ENCODE measurements at places on chromosomes 11 and 22.

DNA sequence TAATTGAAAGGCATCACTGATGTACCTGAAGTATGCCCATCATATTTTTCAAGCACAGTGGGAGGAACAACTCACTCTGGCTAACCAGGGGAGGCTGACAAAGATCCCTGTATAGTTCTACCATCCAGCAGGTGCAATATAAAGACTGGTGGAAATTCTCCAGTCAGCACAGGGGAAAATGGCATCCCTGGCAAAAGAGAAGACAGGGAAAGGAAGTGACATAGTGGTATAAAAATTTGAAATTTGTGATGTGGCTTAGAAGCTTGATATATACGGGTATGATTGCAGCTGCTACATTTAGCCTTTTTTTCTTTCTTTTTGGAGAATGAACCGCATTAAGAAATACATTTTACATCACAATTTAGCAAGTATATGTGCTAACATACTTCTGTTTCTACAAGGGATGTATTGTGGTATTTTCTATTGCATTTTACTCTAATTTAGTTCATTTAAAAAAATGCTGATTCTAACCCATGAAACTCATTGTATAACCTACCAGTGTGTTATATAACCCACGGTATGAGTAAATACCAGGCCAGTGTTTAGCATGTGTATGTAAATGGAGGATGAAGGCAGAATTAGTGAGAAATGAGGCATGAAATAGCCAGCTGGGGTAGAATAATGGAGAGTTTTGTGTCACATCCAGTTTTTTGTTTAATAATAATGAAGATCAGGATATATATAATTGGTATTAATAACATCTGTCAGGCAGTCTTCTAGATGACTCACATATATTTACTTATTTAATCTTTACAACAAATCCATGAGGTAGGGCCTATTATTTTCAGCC is 186.1 kb downstream of the ARHGAP42 start:
- H3K4me1 ChIP-seq, result no peaks in the 10 kb centered on the region
- H3K27ac ChIP-seq, result no peak overlapping the region
- DNase-seq, result no peak
- no peaks in the 10 kb centered on the region for H3K27me3 ChIP-seq
- H3K4me3 ChIP-seq, result no peak overlapping the region

DNA sequence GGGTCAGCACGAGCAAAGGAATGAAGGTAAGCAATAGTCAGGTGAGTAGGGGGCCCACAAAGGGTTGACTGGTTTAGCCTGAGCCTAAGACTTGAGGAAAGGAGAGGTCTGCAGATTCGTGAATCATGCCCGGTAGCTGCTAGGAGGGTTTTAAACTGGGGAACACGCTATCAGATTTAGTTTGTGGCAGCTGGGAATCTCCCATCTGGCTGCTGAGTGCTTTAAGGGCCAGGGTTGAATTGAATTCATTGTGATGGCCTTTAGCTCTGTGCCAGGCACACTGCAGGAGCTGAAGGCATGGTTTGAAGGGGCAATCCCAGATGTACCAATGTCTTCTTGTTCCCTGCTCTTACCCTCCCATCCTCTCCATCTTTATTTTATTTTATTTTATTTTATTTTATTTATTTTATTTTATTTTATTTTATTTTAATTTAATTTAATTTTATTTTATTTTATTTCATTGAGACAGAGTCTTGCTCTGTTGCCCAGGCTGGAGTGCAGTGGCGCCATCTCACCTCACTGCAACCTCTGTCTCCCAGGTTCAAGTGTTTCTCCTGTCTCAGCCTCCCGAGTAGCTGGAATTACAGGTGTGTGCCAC is 1.9 kb upstream of the NECTIN1 start:
- no peaks in the 10 kb centered on the region for H3K36me3 ChIP-seq
- peaks cover 14% of the 10 kb centered on the region for H3K27me3 ChIP-seq
- peaks cover 18% of the 10 kb centered on the region for H3K4me1 ChIP-seq
- H3K27ac ChIP-seq, result no peak overlapping the region
- no peak overlapping the region for H3K4me3 ChIP-seq

GRCh38 chr22:48534395-48534958 is 1293.2 kb downstream of the BRD1 start:
- no peaks in the 10 kb centered on the region for H3K36me3 ChIP-seq
- no peak overlapping the region for H3K4me3 ChIP-seq
- no peak for DNase-seq
- no peaks in the 10 kb centered on the region for H3K27me3 ChIP-seq
- no peak overlapping the region for H3K27ac ChIP-seq

- no peaks in the 10 kb centered on the region for H3K4me1 ChIP-seq
- H3K4me3 ChIP-seq, result no peak overlapping the region
- no peaks in the 10 kb centered on the region for H3K36me3 ChIP-seq
- no peak for DNase-seq
- H3K27me3 ChIP-seq, result no peaks in the 10 kb centered on the region
- no peak overlapping the region for H3K27ac ChIP-seq
Observed at GRCh38 chr11:36352922-36353321, 56.8 kb downstream of the PRR5L start.

DNA sequence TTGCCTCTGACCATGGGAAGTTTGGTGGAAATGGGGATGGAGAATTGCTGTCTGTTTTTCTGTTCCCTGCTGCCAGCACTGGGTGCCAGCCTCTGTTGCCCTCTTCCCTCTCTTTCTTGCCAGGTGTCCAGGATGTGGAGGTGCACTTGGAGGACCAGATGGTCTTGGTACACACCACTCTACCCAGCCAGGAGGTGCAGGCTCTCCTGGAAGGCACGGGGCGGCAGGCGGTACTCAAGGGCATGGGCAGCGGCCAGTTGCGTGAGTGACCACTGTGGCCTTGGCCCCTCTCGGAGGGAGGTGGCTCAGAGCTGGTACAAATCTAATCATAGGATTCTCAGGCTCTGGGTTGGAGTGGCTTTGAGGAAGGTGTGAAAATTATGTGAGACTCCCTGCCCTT is 6.0 kb downstream of the CCS start:
- no peak overlapping the region for H3K27ac ChIP-seq
- H3K36me3 ChIP-seq, result no peaks in the 10 kb centered on the region
- H3K27me3 ChIP-seq, result no peaks in the 10 kb centered on the region
- H3K4me1 ChIP-seq, result peaks cover 16% of the 10 kb centered on the region

GRCh38 chr11:44427432-44427831 is 117.5 kb upstream of the ALX4 start:
- no peak overlapping the region for H3K4me3 ChIP-seq
- H3K27me3 ChIP-seq, result no peaks in the 10 kb centered on the region
- no peaks in the 10 kb centered on the region for H3K4me1 ChIP-seq

DNA sequence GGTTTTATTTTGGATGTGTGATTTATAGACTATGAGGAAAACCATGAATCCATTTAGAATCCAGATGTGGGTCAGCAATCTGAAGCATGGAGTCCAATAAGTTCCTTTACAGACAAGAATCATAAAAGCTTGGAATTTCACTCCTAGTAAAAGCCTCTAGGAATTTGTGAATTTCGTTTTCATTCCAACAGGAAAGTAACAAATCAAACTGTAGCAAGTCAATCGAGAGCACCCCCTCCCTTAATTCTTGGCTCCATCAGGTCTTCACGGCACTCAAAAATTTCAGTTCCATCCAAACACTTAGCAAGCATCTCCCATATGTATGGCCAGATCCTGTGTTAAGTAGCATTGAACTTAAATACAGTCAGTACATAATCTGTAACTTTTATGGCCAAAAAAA is 143.6 kb upstream of the POU2AF2 start:
- no peak overlapping the region for H3K4me3 ChIP-seq
- DNase-seq, result no peak
- no peaks in the 10 kb centered on the region for H3K36me3 ChIP-seq

- H3K4me3 ChIP-seq, result no peak overlapping the region
- H3K36me3 ChIP-seq, result no peaks in the 10 kb centered on the region
- H3K27me3 ChIP-seq, result no peaks in the 10 kb centered on the region
Observed at GRCh38 chr11:10117709-10118351, 176.2 kb downstream of the SBF2 start.

GRCh38 chr11:81707881-81708280 is 1025.8 kb downstream of the FAM181B start:
- DNase-seq, result no peak
- no peak overlapping the region for H3K27ac ChIP-seq
- no peaks in the 10 kb centered on the region for H3K4me1 ChIP-seq
- H3K36me3 ChIP-seq, result no peaks in the 10 kb centered on the region
- no peak overlapping the region for H3K4me3 ChIP-seq

DNA sequence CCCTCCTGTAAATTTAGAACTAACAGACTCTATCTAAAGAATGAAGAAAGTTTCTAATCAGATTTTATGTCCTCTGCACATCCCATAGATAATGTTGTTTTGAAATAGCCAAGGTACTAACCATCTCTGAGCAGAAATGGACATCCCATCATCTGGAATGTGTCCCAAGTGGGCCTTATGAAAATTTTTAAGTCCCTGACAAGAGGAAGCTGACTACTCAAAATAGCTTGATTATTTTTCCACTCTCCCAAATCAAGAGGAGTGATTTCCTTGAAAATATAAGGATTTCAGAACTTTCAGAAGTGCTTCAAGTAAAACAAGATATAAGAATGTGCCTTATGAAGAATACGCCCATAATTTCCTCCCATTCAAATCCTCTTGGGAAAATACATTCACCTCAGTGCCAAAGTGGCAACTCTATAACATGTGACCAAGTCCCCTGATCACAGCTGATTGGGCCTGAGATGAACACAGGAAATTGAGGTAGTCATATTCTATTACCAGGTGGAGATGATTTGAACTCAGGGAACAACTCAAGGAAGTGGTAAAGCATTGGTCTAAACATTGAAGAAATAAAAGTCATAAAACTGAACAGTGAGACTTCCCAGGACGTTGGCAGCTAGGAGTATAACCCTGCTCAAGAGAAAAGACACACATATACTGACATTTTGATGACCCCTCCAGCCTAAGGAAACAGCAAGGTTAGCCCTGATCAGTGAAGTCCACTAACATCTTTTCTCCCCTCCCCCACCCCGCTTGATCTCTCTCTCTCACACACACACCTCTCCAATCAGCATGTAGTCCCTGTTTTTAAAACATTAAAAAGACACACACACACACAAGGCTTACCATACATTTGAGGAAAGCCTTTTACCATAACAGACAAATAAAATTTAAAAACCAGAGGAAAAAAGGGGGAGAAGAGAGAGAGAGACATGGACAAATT is 70.8 kb upstream of the TEAD1 start:
- no peaks in the 10 kb centered on the region for H3K36me3 ChIP-seq
- no peak for DNase-seq
- no peak overlapping the region for H3K4me3 ChIP-seq
- no peaks in the 10 kb centered on the region for H3K4me1 ChIP-seq

DNA sequence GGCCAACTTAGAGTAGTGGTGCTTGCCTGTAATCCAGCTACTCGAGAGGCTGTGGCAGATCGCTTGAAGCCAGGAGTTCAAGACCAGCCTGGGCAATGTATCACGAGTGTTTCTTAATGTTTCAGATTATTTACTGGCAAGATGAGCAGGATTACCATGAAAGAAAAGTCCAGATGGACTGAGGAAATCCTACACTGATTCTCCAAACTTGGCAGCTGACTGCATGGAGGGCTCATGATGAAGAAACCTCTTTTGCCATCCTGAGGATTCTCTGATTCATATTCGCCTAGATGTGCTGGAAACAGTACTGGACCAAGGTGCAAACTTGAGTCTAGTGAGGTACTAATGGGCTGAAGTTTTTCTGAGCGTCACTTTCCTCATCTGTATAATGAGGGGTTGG is 2.8 kb upstream of the SIDT2 start:
- H3K27ac ChIP-seq, result no peak overlapping the region
- peaks cover 51% of the 10 kb centered on the region for H3K4me1 ChIP-seq
- DNase-seq, result no peak
- no peak overlapping the region for H3K4me3 ChIP-seq
- H3K36me3 ChIP-seq, result no peaks in the 10 kb centered on the region

- H3K36me3 ChIP-seq, result no peaks in the 10 kb centered on the region
- peaks cover 12% of the 10 kb centered on the region for H3K4me1 ChIP-seq
- DNase-seq, result no peak
- H3K4me3 ChIP-seq, result no peak overlapping the region
Observed at GRCh38 chr22:21985214-21985613, 2.6 kb upstream of the TOP3B start.

- no peak for DNase-seq
- H3K36me3 ChIP-seq, result no peaks in the 10 kb centered on the region
- no peak overlapping the region for H3K27ac ChIP-seq
- H3K27me3 ChIP-seq, result no peaks in the 10 kb centered on the region
- no peaks in the 10 kb centered on the region for H3K4me1 ChIP-seq
Observed at GRCh38 chr11:2213890-2214526, 42.4 kb upstream of the TH start.

- H3K27me3 ChIP-seq, result peaks cover 10% of the 10 kb centered on the region
- H3K4me3 ChIP-seq, result no peak overlapping the region
- no peak for DNase-seq
- no peak overlapping the region for H3K27ac ChIP-seq
- H3K4me1 ChIP-seq, result no peaks in the 10 kb centered on the region
Observed at GRCh38 chr22:38853196-38853651, 9.4 kb upstream of the NPTXR start.

DNA sequence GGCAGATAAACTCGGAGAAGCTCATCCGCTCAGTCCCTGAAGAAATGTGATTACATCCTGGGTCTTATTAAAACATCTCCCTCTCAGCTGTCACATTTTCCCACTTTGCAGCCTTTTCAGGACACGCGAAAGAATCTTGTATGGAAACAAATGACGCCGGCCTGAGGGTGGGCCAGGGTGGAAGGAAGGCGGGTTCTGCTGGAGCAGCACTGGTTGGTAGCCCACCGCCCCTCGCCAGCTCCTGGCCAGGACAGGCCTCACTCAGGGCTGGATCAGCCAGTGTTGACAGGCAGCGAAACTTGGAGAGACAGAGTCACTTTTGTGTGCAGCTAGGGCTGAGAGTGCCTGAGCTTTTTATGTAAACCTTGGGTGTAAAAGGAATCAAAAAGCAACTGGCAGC is 371.8 kb downstream of the TBC1D22A start:
- no peak overlapping the region for H3K27ac ChIP-seq
- DNase-seq, result no peak
- no peak overlapping the region for H3K4me3 ChIP-seq
- no peaks in the 10 kb centered on the region for H3K27me3 ChIP-seq
- H3K4me1 ChIP-seq, result no peaks in the 10 kb centered on the region
- no peaks in the 10 kb centered on the region for H3K36me3 ChIP-seq

Measured in gastrocnemius medialis (tissue), 4 donors.